Stimulated activated memory B cell treated with anti-CD40 and anti-IgM and Interleukin-4, amounts not matched to agents 10 μg/mL and 1 μg/mL and 100 μg/mL, for 72 hours (primary cell): ENCODE measurements at places on chromosomes 11 and 22.

DNA sequence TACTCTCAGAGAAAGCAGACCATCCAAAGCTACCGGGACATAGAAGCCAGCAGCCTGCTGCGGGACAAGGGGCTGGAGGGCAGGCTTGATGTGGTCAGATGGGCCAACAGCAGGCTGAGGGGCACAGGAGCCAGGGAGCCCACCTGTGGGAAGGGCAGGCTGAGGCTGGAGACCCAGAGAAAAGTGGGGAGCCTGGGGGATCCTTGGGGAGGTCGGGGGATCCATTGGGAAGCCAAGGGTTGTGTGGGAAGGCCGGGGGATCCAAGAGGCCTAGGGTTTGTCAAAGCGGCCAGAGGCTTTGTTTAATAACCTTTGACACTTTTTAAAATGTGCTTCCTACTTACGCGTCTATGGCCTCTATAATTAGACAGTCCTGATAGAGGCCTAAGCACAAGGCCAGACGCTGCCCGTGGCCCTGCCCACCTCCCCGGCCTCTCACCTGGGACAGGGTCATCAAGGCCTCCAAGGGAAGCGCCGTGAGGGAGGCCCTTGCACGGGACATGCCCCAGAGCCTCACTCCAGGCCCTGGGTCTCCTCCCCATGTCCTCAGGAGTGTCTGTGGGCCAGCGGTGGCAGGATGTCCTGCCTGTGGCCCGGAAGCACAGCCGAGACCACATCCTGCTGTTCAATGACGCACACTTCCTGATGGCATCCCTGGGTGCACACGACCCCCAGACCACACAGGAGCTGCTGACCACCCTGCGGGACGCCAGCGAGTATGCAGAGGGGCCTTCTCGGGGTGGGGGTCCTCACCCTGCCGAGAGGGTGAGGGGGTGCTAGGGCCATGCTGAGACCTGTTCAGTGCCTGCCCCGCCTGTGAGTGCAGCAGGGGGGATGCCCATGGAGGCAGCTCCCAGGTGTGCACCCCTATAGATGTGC, 8.6 kb upstream of the GTSE1 start:
- ATAC-seq: peak; percentile 87

DNA sequence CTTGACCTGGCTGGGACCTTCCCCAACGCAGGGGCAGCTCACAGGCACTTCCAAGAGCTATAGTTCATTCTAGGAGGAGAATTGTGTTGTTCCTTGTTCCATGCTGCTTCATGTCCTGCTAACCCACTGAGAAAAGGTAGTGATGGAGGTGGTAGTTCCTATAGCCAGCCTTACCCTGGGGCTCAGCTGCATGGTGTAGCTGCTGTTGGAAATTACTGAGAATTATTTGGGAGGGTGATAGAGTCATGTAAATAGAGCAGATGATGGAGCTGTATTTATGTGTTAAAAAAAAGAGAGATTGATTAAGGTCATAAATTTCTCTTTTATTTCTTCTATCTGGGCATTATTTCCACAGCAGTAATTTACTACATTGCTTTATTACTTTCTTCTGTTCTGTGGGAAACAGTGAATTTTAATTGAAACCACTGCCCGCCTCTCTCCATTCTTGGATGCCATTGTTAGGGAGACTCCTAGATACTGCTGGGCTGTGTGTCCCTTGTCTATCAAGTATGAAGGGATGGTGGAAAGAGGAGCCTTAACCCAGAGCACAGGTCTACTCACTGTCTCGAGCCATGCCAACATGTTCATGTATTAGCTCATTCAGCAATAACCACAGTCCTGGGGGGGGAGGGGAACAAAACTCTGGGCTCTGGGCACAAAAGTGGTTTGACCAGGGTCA, 309.2 kb downstream of the FAT3 start:
- ATAC-seq: no peak

DNA sequence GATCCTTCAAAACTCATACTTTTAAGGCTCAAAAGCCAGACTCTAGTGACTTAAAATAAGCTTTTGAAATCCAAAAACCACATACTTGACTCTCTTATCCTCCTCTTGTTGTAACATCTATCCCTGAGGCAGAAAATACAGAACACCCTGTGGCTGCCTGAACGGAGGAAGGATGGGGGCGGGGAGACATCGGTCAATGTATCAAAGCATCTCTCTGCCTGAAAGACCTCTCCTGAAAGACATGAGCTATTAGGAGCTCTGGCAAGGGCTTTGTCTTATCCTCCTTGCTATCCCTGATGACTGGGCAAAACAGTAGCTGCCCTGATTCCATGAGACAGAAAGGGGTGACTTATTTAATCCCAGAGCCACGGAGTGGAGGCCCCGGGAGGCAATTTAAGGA, 122.4 kb downstream of the MN1 start:
- ATAC-seq: no peak

- ATAC-seq: no peak
These were observed 355.2 kb downstream of the DYNC2H1 start for GRCh38 chr11:103464420-103464819.

GRCh38 chr11:127675581-127675980, 675.0 kb upstream of the KIRREL3 start:
- no peak for ATAC-seq

DNA sequence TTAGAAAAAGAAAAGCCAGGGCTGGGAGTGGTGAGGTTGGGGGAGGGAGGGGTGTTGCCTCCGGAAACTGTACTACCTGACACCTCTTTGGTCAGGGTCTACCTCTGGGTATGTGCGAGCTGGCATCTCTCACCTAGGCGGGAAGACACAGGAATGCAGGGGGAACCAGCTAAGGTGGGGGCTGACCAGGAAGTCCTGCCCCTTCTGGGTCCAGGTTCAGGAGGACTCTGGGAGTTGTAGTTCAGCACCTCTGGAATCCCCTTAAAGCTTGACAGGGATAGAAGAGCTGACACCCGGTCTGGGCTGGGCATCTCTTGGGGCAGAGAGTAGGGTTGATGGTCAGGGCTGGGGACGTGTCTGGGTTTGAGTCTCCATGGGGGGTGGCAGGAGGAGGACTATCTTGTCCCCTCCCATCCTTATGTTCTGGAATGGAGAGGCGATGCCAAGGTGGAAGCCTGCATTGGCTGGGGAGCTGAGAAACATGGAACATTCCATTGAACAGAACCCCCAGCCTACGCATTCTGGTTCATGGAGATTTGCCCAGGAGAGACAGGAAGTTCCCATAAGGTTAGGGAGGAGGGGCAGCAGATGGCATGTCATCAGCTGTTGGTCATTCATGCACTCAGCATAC, 2.1 kb upstream of the KIAA1671 start:
- no peak for ATAC-seq

- no peak for ATAC-seq
These were observed 4.1 kb downstream of the TSPAN32 start for GRCh38 chr11:2305788-2306451.

DNA sequence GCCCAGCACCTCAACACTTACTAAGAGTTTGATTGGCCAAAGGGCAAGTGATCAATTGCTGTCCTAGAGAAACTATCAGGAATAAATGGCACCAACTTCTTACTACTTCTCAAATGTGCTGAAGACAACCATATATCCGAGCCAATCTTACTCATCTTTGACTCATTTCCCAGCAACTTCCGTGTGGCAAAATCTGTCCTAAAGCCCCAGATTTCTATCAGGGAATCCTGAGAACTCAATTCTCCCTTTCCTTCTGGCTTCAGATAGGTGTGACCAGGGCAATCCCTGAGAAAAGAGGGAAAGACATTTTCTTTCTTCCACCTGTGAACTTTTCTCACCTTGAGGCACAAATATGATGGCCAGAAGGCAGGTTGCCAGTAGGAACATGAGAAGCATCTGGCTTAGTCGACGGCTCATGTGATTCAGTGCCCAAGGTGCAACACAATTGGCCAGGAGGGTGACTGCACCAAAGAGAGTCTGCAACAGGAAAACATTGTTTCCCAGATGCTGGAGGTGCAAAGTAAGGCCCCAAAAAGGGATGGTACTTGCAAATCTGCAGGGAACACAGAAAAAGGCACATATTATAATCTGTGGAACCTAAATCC, 21.8 kb upstream of the SLC22A24 start:
- ATAC-seq: no peak

GRCh38 chr11:113373306-113373705, 14.3 kb upstream of the ANKK1 start:
- no peak for ATAC-seq

DNA sequence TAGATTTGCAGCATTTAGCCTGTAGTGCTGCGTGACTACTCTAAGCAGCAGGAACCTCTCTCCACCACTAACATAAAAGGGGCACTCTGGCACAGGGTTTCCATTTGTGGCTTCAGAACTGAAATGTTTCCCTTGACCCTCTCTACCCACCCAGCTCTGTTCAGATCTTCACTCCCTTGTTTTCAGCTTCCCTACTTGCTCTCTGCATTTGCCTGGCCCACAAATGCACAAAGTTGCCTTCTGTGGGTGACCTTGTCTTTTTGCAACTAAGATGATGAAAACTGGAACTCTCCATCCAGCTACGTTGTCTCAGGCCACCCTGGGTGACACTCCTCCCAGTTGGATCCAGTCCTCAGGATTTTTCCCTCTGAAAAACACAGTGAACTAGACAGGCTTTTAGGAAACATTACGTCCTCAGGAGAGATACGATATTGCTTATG, 19.8 kb upstream of the PSMA1 start:
- ATAC-seq: no peak

GRCh38 chr22:36726007-36726380, 22.4 kb upstream of the CACNG2 start:
- no peak for ATAC-seq

- no peak for ATAC-seq
These were observed 55.1 kb upstream of the SCUBE2 start for GRCh38 chr11:9146477-9146876.

DNA sequence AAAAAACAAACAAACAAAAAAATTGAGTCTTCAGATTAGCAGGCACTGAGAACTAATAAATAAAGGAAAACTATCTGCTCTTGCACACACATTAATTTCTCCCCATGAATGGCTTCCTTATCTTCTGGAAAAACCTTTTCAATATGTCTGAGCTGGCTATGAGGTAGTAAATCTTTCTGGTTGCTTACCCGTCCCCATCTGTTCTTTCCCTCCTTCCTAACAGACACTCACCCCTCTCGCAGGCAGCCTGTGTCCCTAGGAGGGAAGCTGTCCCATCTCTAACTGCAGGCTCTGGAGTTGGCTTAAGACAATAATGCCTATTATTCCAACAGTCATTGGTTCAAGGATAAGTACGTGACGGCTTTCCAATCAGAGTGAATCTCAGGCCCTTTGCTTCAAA, 8.2 kb upstream of the SCUBE2 start:
- ATAC-seq: no peak

DNA sequence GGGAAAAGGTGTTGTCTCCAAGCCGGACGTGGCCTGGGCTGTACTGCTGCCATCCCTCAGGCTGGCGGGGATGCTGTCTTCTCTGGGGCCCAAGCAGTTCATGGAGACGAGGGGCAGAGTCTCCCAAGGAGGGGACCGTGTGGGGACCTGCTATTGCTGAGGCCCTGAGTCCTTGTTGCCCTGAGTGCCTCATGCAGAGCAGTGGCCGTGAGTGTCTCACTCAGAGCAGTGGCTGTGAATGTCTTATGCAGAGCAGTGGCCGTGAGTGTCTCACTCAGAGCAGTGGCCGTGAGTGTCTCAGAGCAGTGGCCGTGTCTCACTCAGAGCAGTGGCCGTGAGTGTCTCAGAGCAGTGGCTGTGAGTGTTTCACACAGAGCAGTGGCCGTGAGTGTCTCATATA, 54.7 kb downstream of the GRAMD4 start:
- ATAC-seq: no peak

DNA sequence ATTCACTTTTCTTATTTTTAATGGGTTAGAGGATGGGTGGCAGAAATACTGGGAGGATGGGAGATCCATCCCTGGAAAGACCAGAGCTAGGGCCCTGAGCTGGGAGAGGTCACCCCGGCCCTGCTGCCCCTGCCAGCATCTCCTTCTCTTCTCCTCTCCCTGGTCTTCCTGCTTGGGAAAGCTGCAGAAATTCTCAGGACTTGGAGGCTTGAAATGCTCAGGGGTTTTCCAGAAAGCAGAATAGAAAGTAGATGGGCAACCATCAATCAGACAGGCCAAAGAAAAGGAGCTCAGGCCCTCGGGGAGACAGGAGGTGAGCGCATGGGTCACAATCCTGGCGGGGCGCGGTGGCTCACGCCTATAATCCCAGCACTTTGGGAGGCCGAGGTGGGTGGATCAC, 1.5 kb downstream of the APOBEC3H start:
- ATAC-seq: no peak

- ATAC-seq: no peak
These were observed 2.6 kb upstream of the PATZ1 start for GRCh38 chr22:31348766-31349165.

DNA sequence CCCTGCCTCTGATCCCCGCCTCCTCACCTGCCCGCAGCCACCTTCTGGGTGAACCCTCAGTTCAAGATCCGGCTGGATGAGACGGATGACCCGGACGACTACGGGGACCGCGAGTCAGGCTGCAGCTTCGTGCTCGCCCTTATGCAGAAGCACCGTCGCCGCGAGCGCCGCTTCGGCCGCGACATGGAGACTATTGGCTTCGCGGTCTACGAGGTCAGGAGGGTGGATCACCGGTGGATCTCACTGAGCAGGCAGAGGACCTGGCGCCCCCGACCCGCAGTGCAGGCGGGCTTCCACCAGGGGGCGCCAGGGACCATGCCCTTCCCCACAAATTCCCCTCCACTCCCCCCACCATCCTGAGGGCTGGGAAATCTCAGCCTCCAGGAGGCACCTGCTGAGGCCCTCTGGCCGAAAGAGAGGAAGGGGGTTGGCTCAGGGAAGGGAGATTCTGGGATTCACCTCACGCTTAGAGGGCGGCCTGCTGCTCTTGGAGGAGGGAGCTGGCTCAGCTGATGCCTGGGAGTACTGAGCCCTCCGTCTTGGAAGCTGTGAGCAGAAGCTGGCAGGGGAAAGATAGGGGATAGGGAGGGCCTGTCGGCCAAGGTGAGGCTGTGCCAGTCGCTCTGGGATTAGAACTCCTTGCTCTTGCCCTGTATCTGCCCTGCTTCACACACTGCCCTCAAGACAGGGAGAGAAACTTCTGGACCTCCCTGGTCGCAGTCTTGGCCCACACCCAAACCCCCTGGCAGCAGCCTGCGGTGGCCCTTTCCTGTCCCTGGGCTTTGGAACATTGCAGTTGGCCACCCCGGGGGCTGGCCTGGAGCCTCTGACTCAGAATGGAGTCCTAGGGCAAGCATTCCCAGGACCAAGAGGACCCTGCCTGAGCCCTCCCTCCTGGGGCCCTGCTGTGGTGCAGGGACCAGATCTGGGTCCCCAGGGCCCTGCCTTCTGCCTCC, 23.2 kb downstream of the CAPN1 start:
- no peak for ATAC-seq

- ATAC-seq: no peak
These were observed 97.0 kb upstream of the PGR start for GRCh38 chr11:101226617-101227016.

GRCh38 chr11:62081378-62082291, 42.2 kb upstream of the INCENP start:
- ATAC-seq: peak; percentile 74

- ATAC-seq: peak; percentile 92
These were observed 5.2 kb downstream of the DGAT2 start for GRCh38 chr11:75773595-75774353.

- peak; percentile 60 for ATAC-seq
These were observed 4.3 kb upstream of the AMPD3 start for GRCh38 chr11:10450462-10451425.

DNA sequence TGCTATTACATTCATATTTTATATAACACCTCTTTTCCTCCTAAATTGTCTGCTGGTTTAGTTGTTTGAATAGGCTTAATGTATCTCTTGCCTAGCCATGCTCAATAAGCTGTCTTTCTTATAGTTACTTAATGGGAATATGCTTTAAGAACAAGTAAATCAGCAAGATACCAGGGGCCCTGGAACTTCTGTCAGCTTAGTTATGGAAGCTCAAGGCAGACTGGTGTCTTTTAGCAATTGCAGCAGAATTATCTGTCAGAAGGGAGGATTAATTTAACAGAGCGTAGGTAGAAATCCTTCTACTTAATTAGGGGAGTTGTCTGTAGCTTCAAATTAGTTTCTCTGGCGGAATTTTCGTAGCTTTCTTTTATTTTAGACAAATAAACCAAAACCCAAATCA, 94.9 kb downstream of the C11orf91 start:
- ATAC-seq: no peak
